ENCODE measurements at places on chromosomes 6 and 20.

DNA sequence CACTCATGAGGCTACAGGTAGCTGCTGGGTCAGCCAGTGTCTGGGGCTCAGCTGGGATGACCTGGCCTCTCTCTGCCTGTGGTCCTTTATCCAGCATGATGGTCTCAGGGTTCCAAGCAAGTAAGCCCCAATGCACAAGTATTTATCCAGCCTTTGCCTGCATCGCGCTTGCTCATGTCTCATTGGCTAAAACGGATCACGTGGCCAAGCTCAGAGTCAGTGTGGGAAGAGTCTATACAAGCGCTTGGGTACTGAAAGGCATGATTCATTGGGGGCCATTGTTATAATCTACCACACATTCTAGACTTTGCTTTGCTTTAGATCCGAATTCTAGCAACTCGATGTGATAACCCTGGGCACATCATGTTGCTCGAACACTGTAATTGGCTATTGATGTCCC, 48.3 kb downstream of the PPP1R16B start:
- DNase-seq: no peak

DNA sequence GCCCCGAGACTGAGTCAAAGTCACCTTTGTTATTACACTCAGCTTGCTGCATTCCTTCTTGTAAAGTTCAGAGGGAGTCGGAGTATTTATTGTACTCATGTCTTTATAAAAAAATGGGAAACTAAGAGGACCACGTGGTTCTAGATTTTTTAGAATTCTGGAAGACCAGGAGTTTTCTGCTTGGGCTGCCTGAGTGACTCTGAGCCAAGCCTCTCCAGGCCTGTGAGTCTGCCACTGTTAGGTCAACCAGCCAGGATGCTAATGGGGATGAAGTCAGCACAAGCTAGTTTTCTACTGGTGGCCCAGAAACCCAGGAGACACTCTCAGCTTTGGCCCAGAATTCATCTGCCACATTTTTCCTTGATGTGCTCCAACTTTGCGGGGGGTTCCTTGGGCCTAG, 453.5 kb upstream of the SULF2 start:
- DNase-seq: no peak

DNA sequence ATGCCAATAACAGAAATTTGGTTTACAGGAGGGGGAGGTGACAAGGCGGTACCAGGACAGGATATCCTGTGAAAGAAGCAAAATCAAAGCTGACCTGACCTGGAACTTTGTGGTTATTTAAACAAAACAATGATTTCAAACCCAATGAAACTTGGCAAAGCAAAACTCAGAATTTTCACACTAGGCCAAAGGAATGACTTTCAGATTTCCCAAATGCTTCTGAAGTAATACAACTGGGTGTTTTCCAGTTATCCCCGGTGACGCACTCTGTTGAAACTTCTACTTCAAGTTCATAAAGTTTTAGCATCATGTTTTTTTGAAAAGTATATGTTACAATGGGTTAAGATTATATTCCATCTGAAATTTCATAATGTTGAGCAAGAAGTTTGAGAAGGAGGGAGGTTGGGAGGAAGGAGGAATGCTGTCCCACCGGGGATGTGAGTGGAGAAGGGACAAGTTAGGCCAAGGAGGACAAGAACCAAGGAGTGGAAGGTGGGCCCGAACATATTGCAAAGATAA, 78.1 kb upstream of the TRAF3IP2 start:
- no peak for DNase-seq

GRCh38 chr6:141464490-141464889, 668.2 kb upstream of the GJE1 start:
- DNase-seq: no peak

DNA sequence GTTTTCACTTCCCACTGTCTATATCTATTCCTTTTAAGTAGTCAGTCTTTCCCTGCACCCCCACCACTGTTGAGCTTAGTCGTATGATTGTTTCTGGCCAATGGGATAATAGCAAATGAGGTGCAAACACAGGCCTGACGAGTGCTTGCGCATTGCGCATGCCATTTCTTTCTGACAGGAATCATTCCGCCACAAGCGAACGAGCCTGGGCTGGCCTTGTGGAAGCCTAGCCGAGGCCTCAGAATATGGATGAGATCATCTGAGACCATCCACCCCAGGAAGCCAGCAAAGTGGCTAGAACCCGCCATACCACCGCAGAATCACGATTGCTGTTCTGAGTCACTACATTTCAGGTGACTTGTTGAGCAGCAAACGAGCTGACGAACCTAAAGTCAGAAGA, 52.2 kb upstream of the PRL start:
- no peak for DNase-seq
